ENCODE measurements at places on chromosomes 5 and 9.

DNA sequence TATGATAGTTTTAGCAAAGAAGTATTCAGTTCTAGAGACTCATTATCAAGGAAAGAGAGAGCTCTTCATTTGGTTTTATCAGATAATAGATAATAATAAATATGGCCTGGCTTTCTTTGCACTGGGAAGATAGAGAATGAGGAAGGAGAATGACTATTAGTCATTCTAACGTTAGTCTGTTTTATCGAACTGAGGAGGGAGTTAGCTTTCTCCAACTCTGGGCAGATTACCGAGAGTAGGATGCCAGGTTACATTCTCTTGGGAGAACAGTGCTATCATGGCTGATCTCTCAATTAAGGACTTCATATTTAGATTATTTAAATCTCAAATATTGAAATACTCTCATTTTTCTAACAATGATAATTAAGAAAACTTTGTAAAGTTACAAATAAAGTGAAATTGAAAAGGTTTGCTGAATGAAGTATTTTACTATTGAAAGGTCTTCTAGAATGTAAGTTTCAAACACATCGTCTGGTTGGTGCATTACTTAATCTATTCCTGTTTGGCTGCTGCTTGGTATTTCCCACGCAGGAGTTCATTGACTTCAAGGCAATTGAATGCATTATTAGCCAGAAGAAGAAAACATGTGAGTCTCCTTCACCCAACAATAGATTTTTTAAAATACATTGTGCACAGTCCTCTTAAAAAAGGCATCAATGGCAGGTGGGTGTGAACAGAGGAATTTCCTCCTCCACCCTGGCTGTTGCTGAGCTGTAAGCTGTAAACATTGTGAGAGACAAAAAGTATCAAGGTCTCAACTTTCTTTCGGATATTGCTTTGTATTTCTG is 140.8 kb downstream of the C9orf152 start:
- DNase-seq: no peak

DNA sequence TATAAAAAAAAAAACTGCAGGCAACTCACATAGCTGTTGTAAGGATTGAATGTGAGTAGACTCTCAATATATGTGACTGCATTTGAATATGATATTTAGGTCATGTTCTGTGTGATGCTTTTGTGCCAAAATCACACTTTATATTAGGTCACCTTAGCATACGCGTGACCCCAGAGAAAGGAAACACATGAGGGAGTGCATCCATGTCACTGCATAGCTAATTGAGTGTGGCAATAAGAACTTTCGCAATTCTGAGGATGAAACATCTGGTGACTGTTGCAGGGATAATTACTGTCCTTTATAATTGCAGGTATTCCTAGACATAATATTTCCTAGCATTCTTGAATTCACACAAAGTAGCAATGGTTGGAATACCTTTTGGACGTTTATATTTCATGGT is 459.5 kb upstream of the KLF4 start:
- no peak for DNase-seq

DNA sequence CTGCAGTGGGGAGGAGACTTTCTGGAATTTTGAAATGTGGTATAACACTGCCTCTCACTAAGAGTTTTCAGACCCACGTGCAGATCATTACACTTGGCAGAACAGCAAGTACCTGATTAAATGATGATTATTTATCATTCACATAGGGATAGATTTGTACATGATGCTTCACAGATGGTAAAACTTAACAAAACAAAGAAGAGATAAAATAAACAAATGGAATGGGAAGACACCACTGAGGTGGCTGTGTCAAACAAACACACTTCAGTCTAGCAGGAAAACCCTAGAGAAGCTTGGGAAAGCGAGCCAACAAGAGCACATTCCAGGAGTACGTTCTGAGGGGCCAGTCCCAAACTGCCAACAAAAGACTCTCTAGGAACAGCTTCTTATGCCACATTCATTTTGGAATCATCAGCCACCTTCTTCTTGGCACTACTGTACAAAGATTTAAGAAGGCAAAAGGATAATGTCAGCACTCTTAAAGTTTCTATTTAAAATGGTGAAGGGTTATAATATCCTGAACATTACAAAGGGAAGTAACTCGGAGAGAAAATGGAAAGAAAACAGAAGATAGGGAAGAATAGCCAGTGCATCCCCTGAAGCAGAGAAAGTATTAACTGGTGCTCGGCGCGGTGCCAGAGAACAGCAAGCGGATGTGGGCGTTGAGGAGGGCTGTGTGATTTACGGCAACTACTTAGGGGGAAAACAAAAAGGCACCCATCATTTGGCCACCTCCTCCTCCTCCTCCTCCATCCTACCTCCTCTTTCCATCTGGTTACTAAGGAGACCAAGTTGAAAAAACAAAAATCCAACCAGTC is 1.6 kb downstream of the MED27 start:
- DNase-seq: peak; percentile 14

- no peak for DNase-seq
These were observed 336.6 kb downstream of the CWC27 start for GRCh38 chr5:65105301-65105700.

DNA sequence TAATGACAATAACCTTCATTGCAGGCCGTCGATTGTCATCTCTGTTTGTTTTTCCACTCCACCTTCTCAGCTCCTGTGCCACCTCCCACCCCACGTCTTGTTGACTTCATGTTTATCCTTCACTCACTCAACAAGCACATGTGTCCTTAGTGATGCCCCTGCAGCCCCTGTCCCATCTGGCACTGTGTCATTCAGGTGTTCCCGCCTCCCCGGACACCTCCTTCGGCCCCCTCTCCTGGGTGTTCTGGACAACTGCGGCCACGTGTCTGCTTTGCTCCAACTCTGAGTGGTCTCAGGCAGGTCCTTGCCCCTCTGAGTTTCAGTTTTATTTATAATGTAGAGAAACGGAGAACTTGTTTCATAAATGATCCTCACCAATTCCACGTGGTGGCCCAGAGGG is 91.0 kb upstream of the COL5A1 start:
- no peak for DNase-seq

GRCh38 chr9:73370053-73370452 is 218.4 kb downstream of the ANXA1 start:
- DNase-seq: no peak

GRCh38 chr5:115579747-115580173 is 22.5 kb downstream of the TICAM2 start:
- no peak for DNase-seq

DNA sequence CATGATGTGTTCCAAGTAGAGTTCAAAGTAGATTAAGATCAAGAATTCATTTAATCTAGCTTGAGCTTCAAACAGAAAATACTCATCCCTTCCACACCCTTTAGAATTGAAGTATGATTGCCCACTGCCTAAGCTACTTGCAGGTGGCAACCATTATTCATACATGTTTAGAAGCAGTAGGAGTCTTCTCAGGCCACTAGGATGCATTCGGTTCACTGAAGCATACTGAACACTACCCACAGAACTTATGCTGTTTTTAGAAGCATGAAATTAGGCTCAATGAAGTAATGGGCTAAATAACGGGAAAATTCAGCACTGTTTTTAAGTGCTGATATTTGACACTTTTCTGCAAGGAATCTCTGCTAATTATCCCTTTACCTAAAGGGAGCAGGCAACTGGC is 263.4 kb downstream of the DEPDC1B start:
- DNase-seq: no peak

DNA sequence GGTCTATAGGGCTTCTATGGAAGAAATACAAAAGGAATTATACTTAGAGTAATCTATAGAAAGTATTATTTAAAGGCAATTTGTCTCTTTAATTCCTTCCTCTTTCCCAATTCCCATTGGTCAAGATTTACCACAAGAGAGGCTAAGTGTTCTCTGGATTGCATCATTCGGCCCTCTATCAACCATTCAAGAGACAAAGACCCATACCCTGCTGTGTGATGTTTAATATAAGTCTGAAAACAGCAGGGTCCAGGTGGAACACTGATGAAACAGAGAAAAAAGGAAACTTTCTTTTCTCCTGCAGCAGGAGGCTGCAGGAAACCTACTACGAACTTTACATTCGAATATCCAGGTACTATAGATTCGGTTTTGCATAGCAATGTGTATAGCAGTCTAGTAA is 323.4 kb downstream of the CHSY3 start:
- no peak for DNase-seq

- DNase-seq: no peak
These were observed 202.4 kb downstream of the PRELID2 start for GRCh38 chr5:145632701-145633100.

- DNase-seq: no peak
These were observed 257.7 kb downstream of the GABRG2 start for GRCh38 chr5:162325143-162325727.

- DNase-seq: no peak
These were observed 43.5 kb downstream of the SEMA6A start for GRCh38 chr5:116531117-116531516.

DNA sequence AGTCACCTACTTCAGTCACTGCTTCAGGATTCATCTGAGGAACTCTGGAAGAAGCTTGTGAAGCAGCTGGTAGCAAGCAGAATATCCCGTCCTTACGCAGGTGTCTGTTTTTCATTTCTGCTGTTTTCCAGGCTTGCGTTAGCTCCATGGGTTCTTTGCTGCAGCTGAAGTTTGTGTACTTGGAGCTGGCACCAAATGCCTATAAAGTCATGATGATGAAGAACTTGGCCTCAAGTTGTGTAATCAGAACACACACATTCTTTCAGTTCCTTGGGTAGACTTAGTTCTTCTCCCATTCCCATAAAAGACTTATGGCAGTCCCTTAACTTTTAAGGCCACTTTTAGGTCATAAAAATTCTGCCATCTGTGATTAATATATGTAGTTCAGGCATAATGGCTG is 116.7 kb downstream of the LRRC70 start:
- no peak for DNase-seq

DNA sequence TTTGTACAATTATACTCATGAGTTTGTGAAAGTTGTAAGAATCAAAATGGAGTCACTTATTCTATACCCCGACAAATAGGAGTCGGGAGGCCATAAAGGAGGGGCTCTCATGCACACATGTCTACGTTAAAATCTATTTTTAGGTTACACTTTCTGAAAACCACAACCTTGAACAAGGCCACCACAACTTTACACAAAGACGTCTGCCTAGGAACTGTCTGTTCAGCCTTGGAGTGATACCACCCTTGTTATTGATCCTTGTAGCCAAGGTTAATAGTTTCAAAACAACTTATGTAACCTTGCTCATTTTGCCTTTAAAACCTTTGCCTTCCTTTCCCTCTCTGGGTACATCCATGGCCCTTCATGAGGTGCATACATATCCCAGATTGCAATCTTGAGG is 4.1 kb upstream of the NDFIP1 start:
- no peak for DNase-seq

DNA sequence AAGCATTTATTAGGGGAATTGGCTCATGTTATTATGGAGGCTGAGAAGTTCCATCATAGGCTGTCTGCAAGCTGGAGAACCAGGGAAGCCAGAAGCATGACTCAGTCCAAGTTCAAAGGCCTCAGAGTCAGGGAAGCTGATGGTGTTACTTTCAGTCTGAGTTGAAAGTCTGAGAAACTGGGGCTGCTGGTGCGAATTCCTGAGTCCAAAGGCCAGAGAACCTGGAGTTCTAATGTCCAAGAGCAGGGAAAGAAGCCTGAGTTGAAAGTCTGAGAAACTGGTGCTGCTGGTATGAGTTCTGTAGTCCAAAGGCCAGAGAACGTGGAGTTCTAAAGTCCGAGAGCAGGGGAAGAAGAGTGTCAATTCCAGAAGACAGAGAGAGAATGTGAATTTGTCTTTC is 641.1 kb downstream of the ISL1 start:
- DNase-seq: no peak

GRCh38 chr9:108136656-108137055 is 647.1 kb upstream of the KLF4 start:
- no peak for DNase-seq

DNA sequence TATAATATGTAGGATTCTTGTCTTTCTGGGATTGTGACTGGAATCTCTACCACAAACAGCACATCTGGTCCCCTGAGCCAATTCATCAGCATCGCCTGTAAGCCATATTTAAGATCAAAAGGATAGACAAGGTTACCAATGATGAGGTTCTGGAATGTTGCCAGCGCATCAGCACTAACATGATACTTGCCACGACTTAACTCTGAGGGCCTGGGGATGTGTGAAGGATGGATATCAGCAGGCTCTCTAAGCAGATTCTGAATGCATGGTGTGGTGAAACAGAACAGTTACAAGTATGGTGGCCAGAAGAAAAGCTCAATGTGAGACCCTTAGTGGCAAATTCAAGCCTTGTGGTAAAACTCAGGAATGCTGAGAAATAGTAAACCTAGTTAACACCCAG is 143.0 kb downstream of the XRCC4 start:
- no peak for DNase-seq

DNA sequence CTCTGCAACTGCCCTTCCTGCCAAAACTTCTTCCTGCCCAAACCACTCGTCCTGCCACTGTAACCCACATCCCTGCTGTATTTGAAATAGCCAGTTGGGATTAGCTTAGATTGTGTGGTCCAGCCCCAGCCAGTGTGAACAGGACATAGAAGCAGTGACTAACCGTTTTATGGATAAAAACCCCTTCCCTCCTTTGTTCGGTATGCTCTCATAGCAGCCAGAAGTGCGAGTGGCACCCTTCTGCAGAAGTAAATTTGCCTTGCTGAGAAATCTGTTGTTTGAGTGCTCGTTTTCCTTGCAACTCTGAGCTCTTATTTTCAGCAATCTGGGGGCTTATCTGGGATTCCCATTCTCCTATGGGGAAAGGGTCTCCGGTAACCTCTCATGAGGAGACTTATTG is 470.0 kb downstream of the PRDM9 start:
- DNase-seq: no peak

DNA sequence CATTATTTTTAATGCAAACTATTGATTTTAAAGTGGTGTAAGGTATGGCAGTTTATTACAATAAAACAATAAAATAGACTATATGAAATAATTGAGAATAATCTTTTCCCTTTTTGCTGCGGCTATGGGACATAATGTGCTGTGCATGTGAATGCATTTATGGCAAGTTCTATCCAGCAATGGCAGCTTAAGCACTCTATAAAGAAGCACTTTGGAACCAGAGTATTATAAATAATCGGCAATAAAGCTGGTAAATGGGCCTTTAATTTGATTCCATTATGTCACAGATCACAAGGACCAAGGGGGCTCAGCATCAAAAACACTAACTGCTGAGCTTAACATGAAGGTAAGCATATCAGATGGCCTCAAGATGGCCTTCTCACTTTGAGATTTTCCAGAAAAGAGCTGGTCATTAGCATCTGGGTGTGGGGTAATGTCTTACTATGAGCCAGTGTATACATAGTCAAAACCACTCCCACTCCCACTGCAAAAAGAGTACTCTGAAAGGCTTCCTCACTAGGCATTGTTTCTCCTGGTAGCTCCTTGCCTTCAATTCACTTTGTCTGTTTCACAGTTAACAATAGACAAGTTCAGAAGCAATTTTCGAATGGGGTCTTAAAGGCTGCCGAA is 97.1 kb upstream of the ASTN2 start:
- no peak for DNase-seq

DNA sequence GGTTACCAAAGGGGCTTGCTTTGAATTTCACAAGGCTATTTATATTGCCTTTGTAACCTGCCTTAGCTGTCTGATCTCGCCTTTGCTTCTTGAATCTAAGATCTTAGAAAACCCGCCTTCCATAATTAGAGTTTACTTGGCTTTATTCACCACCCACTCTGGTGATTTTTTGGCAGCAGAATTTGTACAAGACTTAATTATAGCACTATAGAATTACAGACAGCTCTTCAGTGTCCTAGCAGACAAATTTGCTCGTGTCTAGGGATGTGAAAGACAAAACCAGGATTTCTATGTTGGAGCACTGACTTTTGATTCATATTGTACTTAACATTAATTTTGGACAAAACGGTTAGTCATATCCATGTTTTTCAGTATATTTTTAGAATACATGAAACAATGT is 306.6 kb downstream of the ADGRV1 start:
- DNase-seq: no peak
